ENCODE measurements at places on chromosomes 4 and X.

DNA sequence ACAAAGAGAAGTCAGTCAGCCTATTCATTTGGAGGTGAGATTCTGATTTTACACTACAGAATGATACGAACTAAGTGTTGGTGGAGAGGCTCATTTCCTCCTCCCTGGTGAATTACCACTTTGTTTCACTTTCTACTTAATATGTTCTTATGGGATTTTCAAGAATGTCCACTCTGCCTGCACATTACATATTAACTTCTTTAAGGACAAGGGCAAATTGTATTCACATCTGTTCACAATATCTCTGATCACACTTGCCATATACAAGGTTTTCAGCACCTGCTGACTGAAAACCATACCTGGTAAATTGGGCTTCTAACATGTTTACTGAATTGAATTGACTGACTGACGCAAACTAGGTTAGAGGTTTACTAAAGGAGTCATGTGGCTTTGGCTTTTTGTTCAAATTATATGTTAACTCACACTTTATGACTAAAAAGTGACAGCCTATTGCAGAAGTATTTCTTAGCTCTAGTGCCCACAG, 188.4 kb upstream of the MBNL3 start:
- no peak for DNase-seq

DNA sequence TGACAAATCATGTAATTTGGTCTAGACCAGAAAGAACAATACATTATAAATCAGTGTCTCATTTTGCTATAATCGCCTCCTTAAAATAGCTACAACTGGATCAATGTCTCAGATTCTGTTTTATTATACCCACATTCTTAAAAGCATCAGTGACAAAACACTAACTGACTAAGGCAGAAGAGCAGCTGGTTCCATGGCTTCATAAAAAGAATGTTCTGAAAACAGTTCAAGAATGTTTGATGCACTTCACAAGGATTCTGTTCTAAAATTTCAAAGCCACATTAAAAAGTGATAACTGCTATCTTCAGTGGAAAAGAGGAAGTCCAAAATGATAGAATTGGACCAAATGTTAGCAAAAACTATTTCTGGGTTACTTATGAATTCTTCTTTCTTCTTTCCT, 69.8 kb downstream of the COL25A1 start:
- DNase-seq, result no peak

GRCh38 chr4:130124066-130124465, 1028.1 kb downstream of the C4orf33 start:
- DNase-seq, result no peak

DNA sequence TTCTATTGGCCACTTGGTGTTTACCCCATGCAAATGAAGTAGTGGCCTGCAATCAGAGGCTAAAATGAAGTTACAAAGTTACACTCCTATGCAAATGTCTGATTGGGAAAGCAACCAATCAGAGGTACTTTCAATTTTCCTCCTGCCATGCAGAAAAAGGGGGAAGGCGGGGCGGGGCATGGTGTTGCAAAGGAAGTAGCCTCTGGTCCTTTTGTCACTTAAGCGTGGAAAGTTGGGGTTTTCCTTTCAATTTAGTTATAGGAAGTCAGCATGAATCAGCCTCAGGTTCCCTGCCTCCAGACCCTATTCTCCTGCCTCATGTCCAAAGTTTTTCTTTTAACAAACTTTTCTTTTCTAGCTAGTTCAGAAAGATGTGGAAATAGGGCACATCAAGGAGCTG, 69.3 kb downstream of the GPC4 start:
- DNase-seq, result no peak

DNA sequence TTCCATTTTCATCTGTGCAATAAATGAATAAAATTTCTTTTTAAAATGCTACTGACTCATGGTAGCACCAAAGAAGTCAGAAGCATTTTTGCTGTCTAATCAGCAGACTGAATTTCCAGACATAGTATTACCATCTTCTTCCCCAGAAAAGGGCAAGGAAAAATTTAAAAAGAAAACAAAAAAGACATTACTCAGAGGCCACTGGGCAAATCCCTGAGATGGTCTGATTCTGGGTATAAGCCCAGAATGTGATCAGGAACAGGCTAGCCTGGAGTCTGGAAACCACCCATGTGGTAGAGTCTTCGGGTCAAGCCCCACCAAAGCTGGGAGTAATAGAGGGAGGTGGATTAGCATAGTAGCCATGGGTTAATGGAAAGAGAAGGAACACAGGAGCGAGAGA, 342.8 kb downstream of the FBXW7 start:
- DNase-seq, result no peak

DNA sequence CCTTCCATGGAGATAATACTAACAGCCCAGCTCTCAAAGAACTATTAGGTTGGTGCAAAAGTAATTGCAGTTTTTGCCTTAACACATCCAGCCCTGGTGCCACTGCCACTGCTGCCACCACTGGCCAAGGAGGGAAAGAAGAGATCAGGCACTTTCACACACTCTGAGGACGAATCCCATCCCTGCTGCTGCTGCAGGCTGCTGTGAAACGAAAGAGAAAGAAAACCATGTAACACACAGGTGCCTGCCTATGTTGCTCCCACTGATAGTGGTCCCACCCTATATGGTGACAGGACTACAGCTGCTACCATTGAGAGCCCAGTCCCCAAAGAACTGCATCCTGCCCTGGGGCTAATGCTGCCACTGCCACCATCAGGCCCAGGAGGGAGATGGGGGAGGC, 35.1 kb downstream of the TMLHE start:
- DNase-seq, result no peak

DNA sequence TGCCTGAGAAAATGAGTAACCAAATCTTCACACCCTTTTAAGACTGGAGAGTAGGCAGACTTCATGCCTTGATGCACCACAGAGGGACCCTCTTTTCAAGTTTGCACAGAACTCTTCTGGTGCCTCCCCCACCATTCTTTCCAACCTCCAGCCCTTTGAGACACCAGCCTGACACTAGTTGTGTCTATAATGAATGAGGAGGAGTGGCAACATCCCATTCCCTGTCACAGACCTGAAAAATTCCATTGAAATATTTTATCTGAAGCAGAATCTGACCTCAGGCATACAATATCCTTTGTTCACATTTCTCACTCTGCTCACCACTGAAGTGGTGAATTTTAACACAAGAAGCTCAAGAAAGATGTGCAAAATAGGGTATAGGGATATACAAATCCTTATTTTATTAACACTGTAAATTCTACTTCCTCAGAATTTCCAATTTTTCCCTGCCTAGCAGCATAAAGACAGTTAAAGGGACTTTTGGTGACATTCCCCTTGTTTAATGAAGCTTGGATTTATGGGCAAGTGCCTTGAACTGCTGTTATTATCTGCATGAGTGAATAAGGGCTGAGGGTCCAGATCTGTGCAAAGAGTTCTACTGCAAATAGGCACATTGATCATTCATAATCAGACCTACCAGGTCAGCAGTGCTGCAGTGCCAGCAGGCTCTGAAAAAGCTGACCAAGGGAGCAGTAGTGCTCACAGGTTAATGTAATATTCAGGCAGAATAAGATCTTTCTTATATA, 149.9 kb upstream of the PAQR3 start:
- DNase-seq, result no peak

DNA sequence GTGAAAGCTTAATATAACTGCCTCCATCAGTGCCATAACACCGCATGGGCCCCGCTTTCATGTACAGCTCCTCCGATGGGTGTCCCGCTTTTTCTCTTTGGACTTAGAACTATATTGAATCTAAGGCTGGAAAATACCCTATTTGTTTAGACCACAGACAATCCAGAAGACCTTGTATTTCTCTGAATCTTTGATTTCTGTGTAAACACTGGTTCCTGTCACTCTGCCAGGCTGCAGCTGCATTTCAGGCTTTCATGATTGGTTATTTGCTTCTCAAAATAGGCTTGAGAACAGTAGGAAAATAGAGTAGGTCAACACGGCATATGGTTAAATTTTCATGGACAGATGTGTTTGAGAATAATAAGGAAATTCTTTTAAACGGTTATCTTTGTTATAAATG, 80.0 kb downstream of the NWD2 start:
- DNase-seq, result no peak

- no peak for DNase-seq
These were observed 74.8 kb upstream of the GPRIN3 start for GRCh38 chr4:89382439-89382838.

DNA sequence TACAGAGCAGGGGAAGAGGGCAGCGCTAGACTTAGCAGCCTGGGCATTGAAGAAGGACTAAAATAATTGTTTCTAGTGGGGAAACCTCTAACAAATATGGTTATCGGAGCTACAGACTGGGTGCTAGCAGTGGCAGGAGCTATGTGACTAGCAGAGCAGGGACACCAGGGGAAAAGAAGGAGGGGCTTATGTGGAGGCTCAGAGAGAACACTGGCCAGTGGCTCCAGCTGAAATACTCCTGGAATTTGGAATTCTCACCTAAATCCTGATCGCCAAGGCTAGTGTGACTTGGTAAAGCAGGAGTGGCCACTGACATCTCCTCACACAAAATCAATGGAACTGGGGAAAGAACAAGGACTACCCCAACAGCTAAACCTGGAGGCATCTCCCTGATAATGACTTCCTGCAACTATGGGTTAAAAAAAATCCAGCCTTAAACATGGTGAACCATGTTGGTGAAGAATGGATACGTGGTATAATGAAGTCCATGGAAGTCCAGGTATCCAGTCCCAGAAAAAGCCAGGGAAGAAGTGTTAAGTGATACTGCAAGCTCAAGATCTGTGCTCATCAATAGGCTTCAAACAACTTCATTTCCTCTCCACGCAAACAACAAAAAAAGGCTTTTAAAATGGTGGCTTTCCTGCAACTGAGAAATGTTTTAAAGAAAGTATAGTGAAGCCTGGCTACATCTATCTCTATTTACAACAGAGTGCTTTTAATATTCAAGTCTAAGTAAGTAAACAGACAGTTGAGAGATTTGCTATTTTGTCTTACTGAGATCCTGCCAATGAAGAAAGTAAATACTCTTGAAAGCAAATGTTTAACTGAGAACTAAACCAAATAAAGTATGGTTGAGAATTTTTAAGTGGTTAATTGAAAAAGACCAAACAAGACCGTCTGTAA, 1.8 kb downstream of the TAPT1 start:
- no peak for DNase-seq

DNA sequence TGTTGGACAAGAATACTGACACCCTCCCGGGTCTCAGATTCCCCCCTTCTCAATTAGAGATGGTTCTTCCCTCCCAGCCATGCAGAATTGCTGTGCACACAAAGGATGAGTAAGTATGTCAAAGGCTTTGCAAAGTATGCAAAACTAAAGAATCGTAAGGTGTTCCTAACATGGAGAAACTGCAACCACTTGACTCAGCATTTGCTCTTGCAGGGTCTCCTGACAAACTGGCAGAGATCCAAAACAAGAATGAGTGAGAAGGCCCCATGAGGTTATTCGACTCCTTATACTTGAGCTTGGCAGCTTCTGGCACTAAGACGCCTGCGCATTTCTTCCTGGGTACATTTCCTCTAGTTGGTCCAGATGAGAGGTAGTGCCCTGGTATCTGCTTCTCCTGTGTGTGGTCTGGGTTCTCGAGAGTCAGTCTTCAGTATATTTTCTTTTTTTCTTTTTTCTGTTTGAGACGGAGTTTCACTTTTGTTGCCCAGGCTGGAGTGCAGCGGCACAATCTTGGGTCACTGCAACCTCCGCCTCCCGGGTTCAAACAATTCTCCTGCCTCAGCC, 8.2 kb downstream of the FAM184B start:
- no peak for DNase-seq

- peak; percentile 28 for DNase-seq
These were observed 8.7 kb downstream of the WDFY3 start for GRCh38 chr4:84957514-84958420.

GRCh38 chrX:43805579-43805978, 76.7 kb downstream of the MAOB start:
- DNase-seq, result no peak

DNA sequence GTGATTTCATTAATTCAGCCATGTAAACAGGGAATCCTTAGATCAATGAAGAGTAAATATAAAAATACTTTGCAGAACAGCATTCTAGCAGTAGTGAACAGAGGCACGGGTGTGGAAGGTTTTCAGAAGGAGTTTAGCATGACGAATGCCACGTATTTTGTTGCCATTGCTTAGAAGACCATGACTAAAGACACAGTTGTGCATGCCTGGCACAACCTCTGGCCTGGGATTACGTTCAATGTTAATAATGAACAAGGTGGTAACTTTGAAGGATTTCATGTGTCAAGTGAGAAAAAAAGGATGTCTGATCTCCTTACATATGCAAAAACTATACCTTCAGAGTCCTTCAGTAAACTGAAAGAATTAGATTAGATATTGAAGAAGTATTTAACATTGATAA, 171.9 kb downstream of the MAGEB5 start:
- DNase-seq, result no peak

DNA sequence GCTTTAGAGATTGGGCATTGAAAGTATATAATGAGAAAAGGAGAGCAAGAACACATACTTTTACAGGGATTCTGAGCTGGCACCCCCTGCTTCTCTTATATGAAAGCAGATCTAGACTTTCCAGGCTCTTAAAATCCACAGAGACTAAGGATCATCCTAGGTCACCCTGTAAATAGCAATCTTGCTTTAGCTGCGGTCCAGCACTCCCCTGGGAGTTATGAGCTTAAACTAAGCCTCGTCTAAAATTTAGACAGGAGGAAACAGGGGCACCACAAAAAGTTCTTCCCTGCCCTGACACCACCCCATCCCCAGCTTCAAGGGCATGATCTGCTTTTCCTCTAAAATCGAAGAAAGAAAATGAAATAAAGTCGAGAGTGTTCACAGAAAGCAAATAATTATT, 143.3 kb upstream of the KCNIP4 start:
- no peak for DNase-seq

GRCh38 chr4:48189731-48190130, 55.7 kb upstream of the TXK start:
- no peak for DNase-seq

DNA sequence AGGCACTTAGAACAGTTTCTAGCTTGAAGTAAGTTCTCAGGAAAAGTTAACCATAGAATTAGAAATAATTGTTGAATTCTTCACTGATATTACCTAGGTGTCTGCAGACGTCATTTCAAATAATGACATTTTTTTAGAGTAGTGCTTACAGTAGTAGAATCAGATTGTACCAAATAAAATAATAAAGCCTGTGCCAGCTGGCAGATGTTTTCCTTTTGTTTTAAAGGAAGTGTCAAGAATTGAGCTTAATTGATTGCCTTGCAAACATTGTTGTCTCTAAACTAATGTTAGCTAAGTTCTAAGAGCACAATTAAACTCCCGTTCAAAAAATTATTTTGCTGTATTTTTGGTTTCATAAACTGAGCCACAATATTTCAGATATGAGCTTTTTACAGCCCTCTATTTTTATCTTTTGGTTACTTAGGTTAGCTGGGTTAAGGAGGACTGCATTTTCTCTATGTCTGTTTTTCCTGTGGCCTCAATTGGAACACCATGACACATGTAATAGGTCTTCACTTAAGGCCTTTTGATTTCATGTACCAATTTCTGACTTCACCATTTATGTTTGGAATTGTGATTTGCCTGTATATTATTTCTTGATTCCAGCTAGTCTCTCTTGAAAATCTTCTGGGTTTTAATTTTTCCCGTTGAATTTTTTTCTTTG, 64.2 kb downstream of the DCUN1D4 start:
- no peak for DNase-seq

DNA sequence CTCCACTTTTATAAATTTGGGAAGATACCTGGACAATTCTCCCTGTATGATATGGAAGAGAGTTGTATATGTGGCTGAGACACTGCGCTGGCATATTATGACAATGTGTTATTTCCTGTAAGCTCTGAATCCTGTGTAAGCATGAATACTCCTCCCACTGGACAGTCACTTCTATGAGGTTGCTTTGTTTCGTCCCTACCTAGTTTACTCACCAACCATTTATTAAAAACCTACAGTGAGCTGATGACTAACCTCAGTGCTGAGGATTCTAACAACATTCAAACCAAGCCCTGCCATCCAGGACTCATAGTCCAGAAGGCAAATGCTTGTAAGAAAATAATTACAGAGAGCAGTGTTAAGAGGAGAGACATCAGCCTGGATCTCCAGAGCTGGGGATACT, 1632.9 kb upstream of the TENM3 start:
- no peak for DNase-seq
